ENCODE measurements at places on chromosomes 4 and X. TPM values are rescaled to one million over a fixed set of nuclear protein-coding genes. Genes with fewer than 3 reads are reported as not detected.
A peak's percentile ranks its signal among the peaks of the same experiment; 100 is the strongest.

The VCX gene
- not detected for total RNA-seq

The USP9X gene
- 66.4 TPM for total RNA-seq

The RS1 gene
- total RNA-seq = not detected

The PHEX gene
- total RNA-seq = 0.11 TPM

The RRH gene
- not detected for total RNA-seq

The SERTM2 gene
- total RNA-seq = not detected

The TMEM271 gene
- total RNA-seq = not detected

The ARHGAP36 gene
- not detected for total RNA-seq

DNA sequence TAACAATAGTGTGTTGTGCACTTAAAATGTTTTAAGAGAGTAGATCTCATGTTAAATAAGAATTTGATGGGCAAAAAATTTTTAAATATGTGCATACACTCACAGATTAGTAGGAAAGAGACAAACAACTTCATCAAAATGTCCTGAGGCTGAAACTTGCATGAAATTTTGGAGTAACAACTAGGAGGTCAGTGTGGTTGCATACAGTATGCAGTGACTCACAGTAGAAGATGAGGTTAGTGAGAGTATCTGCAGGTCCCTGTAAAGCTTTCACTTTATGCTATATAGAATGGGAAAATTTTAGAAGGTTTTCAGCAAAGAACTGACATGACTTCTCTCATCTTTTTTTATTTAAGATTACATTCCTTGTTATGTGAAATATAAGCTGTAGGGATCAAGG lies 453.1 kb upstream of the KLHL4 start:
- H3K4me3 ChIP-seq = no peak overlapping the region
- no peaks in the 10 kb centered on the region for H3K36me3 ChIP-seq
- no peak overlapping the region for H3K27ac ChIP-seq
- H3K4me1 ChIP-seq = no peaks in the 10 kb centered on the region
- H3K27me3 ChIP-seq = no peaks in the 10 kb centered on the region

- H3K27ac ChIP-seq = no peak overlapping the region
- no peak overlapping the region for H3K4me3 ChIP-seq
- H3K4me1 ChIP-seq = peaks cover 5% of the 10 kb centered on the region
- peaks cover 52% of the 10 kb centered on the region for H3K36me3 ChIP-seq
- no peaks in the 10 kb centered on the region for H3K27me3 ChIP-seq
These were observed 54.6 kb downstream of the RELL1 start for GRCh38 chr4:37631551-37631950.

DNA sequence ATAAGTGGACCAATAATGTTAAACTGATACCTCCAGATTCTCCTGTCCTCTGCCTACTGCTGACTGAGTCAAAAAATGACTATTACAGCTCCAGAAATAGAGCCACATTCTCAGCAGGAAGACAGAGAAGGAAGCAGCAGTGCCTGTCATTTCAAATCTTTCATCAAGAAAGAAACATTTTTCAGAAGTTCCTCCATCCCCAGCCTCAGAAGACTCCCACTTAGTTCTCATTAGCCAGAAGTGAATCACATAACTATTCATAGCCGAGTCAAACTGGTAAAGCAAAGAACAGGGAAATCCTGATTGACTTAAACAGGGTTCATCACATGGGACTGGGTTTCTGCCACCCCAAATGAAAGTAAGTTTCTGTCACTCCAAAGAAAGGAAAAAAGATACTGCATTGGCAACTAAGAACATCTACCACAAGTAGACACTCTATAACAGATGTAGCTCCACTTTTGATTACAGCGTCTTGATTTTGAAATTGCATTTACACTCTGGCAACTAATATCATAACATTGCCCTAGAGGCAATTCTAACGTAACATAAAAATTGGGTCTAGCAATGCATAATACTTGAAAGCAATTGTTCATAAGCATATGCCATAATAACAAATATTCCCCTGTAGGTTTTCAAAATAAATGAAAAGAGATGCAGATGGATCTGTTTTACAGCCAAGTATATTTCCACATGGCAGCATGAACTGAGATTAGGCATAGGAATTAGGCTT lies 599.8 kb downstream of the GALNTL6 start:
- H3K36me3 ChIP-seq = no peaks in the 10 kb centered on the region
- DNase-seq = no peak
- no peaks in the 10 kb centered on the region for H3K27me3 ChIP-seq
- no peaks in the 10 kb centered on the region for H3K4me1 ChIP-seq
- H3K27ac ChIP-seq = no peak overlapping the region

GRCh38 chr4:17623451-17624001 lies 9.1 kb downstream of the MED28 start:
- no peaks in the 10 kb centered on the region for H3K27me3 ChIP-seq
- no peak overlapping the region for H3K27ac ChIP-seq
- no peak overlapping the region for H3K4me3 ChIP-seq
- DNase-seq = no peak

GRCh38 chrX:42273387-42273786 lies 350.0 kb upstream of the CASK start:
- H3K27ac ChIP-seq = no peak overlapping the region
- H3K4me1 ChIP-seq = no peaks in the 10 kb centered on the region
- no peaks in the 10 kb centered on the region for H3K36me3 ChIP-seq
- H3K4me3 ChIP-seq = no peak overlapping the region
- H3K27me3 ChIP-seq = no peaks in the 10 kb centered on the region

- H3K4me3 ChIP-seq = no peak overlapping the region
- H3K27ac ChIP-seq = no peak overlapping the region
- H3K36me3 ChIP-seq = no peaks in the 10 kb centered on the region
These were observed 37.9 kb upstream of the WAS start for GRCh38 chrX:48645669-48646068.

DNA sequence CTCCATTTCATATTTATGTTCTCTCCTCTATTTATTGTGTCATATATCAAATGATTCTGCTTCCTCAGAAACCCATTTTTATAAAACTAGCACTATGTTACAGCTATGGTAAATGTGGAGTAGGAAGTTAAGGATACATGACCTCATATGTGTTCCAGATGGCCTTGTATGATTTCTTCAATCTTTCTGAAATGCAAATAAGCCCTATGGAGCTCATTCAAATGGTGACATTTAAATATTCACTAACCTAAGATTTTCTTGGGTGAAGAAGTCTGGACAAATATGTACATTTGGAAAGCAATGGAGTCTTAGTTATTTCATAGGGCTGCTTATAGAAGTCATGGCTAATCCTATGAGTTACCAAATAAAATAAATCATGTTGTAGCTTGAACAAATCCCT lies 782.5 kb downstream of the STPG2 start:
- no peak for DNase-seq
- H3K4me1 ChIP-seq = no peaks in the 10 kb centered on the region
- no peak overlapping the region for H3K4me3 ChIP-seq
- no peak overlapping the region for H3K27ac ChIP-seq
- H3K36me3 ChIP-seq = no peaks in the 10 kb centered on the region

- H3K4me1 ChIP-seq = no peaks in the 10 kb centered on the region
- no peaks in the 10 kb centered on the region for H3K27me3 ChIP-seq
- DNase-seq = no peak
- H3K27ac ChIP-seq = no peak overlapping the region
These were observed 804.2 kb upstream of the FRG1 start for GRCh38 chr4:189136462-189136861.

GRCh38 chr4:150782921-150783320 lies 201.0 kb downstream of the MAB21L2 start:
- no peaks in the 10 kb centered on the region for H3K27me3 ChIP-seq
- H3K4me3 ChIP-seq = no peak overlapping the region
- no peak for DNase-seq
- no peak overlapping the region for H3K27ac ChIP-seq
- no peaks in the 10 kb centered on the region for H3K36me3 ChIP-seq

- no peaks in the 10 kb centered on the region for H3K36me3 ChIP-seq
- no peaks in the 10 kb centered on the region for H3K27me3 ChIP-seq
- H3K27ac ChIP-seq = peak overlapping the region; percentile 83
These were observed 65.6 kb downstream of the POLR2B start for GRCh38 chr4:57044279-57044678.

DNA sequence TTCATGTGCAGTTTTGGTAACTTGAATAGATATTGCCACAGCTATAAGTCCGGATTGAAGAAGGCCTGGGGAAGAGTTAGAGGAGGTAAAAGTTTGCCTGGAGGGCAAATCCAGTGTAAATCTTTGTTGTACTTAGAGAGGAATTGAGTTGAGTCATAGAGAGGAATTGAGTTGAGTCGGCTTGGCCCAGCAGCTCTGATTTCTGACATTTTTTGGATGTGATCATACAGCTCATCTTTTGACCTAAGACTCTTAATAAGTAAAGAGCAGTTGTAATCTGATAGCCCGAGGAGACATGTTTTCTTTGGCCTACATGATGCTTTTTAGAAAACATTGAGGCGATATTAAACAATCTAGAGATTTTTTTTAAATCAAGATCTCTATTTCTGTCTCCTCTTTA lies 3.9 kb downstream of the KIT start:
- peak overlapping the region; percentile 27 for H3K27ac ChIP-seq
- no peaks in the 10 kb centered on the region for H3K4me1 ChIP-seq
- DNase-seq = no peak
- H3K27me3 ChIP-seq = no peaks in the 10 kb centered on the region

GRCh38 chrX:94758130-94758529 lies 1084.1 kb downstream of the FAM133A start:
- no peaks in the 10 kb centered on the region for H3K4me1 ChIP-seq
- no peak for DNase-seq
- H3K4me3 ChIP-seq = no peak overlapping the region

DNA sequence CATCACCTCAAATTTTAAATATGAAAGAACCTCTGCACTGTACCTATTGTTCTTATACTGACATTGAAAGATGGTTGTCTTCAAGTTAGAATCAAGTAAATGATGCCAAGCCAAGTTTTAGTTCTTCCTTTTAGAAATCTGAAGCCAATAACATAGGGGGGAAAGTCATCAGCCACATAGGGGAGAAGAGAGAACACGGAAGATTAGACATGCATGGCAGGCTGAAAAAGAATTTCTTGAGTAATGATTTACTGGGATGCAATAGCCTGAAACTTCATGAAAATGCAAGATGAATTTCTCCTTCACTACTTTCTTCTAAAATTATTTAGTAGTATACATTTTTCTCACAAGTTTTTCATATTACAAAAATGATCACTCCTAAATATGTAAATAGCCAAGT lies 13.6 kb upstream of the EPGN start:
- no peak overlapping the region for H3K27ac ChIP-seq
- no peaks in the 10 kb centered on the region for H3K36me3 ChIP-seq
- no peaks in the 10 kb centered on the region for H3K27me3 ChIP-seq
- no peaks in the 10 kb centered on the region for H3K4me1 ChIP-seq
